ENCODE measurements at places on chromosomes 6 and 20.

GRCh38 chr20:56369179-56369578 is 10.4 kb downstream of the FAM210B start:
- DNase-seq, result peak; percentile 93

- DNase-seq, result no peak
These were observed 14.3 kb upstream of the PIM1 start for GRCh38 chr6:37155394-37156312.

- DNase-seq, result peak; percentile 61
These were observed 158.8 kb downstream of the FRK start for GRCh38 chr6:115901896-115902295.

- DNase-seq, result no peak
These were observed 36.0 kb downstream of the ATXN1 start for GRCh38 chr6:16725145-16725864.

- no peak for DNase-seq
These were observed 25.3 kb downstream of the SNX5 start for GRCh38 chr20:17943343-17943742.

DNA sequence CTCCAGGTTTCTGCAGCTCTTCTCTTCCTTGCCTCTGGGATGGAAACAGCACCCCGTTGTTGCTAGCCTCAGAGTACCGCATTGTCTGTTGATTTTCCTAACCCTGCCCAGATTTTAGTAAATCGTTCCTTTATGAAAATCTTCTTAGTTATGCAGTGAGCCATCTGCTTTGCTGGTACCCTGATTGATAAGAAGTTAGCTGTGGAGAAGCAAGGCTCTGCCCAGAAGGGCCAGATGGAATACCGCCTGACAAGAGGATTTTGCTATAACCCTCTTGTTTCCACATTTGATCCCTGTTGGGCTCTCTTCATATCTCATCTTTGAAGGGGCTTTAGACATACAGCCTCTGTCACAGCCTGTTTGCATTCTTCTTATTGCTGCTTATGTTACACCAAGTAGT is 229.0 kb downstream of the CDKAL1 start:
- peak; percentile 97 for DNase-seq

DNA sequence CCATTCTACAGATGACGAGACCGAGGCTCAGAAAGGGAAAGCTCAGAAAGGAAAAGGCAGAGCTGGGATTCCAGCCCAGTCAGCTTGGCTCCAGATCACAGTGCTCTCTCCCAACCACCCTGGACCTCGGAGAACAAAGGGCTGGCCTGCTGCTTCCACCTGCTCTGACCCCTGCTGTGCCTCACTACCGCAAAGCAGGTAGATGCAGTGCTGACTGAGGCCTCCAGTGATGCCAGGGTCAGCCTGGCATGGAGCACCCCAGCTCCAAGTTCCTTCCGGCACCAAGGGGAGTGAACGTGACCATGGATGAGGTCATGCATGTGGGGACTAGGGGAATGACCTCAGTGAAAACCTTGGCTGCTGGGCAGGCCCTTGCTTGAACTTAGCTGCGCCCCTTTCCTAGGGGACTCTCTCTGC is 20.7 kb upstream of the TLDC2 start:
- DNase-seq, result no peak

- peak; percentile 67 for DNase-seq
These were observed 7.6 kb upstream of the TMEM14A start for GRCh38 chr6:52663120-52663935.

DNA sequence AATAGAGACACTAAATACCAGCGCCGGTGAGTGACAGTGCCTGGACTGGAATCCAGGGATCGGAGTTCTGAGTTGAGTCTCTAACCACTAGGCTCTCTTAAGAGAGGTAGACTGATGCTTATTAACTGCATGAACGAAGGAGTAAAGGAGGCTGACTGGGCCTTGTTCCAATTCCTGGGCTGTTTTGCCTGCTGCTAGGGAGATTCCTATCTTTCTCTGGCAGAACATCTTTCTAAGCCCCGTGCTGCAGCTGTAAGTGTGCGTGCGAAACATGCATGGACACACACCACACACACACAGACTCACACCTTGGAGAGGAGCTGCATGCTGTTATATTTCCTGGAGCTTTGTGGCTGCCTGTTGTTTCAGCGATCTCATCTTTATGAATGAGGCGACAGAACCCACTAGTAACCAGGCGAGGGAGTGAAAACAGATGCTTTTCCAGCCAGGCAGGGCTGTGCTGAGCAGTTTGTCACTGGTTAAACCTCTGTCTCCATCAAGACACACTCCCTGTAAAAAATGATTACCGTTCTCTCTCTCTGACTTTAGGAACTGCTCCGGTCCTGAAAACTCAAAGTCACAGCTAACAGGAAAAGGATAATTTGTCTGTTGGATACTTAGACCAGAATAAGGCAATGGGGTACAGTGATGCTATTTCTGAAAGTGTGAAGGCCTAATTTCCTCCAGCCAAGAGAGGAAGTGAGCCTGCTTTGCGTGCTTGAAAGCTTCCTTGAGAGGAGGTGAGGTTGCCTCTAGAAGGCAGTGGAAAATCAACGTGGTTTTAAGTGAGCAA is 157.4 kb upstream of the ZNF217 start:
- DNase-seq, result no peak

DNA sequence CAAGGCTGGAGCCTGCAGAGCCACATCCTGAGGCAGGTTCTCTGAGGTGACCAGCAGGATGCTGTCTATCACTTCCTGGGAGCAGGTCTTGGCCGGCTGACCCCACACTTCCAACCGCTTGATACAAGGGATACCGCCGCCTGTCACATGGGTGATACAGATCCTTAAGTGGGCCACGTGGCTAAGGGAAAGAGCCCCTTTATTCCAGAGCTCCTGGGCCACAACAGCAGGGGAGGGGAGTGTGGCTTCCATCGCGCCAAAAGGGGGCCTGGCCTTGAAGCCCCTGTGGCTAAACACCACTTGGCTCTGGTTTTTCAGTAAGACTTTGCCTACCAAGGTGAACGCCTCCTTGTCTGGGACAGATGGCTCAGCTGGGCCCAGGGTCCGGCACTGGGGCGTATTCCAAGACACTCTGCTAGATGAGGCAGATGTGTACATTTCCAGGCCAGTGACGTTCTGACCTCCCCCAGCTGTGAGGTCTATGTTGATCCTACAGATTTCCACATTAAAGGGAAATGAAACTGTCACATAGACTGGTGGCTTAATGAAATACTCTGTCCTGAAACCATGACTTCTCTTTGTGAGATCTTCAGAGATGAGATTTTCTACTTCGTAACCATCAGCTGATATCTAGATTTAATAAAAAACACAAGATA is 37.6 kb upstream of the AVP start:
- no peak for DNase-seq

GRCh38 chr6:161918109-161918531 is 644.3 kb upstream of the AGPAT4 start:
- no peak for DNase-seq

DNA sequence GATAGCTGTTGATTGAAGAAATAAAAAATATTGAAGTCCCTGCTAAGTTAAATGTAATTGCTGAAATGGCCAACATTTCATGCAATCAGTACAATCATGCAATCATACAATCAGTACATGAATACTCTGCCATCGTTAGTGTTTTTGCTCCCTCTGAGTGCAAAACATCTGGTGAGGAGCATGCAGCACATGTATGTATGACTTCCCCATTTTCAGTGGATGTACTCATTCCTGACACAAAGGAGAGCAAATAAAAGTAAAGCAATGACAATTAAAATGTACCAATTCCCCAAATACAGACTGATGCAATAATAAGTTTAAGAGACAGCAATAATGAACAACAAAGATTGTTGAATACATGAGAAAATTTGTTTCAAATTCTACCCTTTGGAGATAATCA is 140.7 kb downstream of the PLCB1 start:
- DNase-seq, result no peak

DNA sequence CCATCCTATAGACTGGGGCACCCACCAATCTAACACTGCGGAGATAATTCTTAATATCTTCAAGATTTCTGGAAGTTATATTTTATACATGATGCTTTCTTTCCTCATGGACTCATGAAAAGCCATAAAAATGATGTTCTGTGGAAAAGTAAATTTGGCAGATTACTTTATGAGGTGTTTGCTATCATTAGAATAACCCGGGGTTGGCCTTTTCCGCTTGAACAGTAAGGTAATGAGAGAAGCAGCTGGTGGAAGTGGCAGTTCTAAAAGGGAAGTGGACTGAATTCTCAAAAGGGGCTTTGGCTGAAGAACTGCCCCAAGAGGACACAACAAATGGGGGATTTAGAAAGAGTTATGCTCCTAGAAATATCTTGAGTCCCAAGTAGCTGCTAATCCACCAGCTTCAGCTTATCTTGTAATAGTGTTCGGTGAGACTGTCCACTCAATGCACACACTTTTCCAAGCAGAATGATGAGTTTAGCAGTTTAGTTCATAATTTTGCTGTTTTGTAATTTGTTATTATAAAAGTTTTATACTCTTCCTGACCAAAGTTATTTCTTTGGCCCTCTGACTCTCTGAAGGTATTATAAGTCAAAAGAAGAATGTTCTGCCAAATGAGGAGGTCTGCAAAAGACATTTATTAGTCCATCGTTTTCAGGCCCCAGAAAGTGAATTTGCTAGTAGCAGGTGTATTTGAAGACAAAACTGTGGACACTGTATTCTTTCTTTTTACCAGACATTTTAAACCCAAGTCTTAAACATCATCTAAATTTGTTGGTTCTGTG is 2.9 kb downstream of the ISM1 start:
- no peak for DNase-seq

- DNase-seq, result no peak
These were observed 455.3 kb downstream of the HACE1 start for GRCh38 chr6:104404377-104404776.

- no peak for DNase-seq
These were observed 25.9 kb downstream of the KIZ start for GRCh38 chr20:21151791-21152190.

DNA sequence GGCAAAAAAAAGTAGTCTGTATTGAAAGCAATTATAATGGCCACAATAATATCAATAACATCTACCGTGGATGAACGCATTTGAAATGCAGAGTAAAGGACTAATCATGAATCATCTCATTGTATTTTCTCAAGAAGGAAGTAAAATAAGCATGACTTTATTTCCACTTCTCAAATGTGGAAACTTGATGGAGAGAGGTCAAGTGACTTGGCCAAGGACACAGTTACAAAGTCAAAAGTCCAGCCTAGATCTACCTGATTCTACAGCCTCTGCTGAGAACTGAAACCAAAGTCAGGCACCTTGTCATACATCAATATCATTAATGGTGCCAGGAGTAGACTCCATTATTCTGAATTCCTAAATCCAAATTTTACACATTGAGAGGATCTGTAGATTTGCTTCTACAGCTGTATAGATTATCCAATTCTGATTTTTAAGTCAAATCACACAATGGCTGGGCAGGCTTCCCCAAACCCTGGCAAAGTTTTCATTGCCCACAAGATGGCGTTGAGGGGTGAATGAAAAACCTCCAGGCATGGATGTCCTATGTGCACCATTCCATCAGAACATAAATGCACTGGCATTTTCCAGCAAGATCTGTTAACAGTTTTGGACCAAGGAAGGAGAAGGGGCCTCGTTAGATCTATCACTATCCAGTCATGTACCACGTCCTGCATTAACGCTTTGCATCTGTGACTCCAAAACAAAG is 423.1 kb downstream of the MAFB start:
- peak; percentile 29 for DNase-seq

GRCh38 chr20:50680105-50680960 is 11.0 kb downstream of the RIPOR3 start:
- DNase-seq, result no peak

GRCh38 chr6:39260953-39261352 is 31.7 kb upstream of the KCNK5 start:
- DNase-seq, result no peak

GRCh38 chr6:155452576-155452975 is 3.1 kb downstream of the NOX3 start:
- DNase-seq, result no peak

DNA sequence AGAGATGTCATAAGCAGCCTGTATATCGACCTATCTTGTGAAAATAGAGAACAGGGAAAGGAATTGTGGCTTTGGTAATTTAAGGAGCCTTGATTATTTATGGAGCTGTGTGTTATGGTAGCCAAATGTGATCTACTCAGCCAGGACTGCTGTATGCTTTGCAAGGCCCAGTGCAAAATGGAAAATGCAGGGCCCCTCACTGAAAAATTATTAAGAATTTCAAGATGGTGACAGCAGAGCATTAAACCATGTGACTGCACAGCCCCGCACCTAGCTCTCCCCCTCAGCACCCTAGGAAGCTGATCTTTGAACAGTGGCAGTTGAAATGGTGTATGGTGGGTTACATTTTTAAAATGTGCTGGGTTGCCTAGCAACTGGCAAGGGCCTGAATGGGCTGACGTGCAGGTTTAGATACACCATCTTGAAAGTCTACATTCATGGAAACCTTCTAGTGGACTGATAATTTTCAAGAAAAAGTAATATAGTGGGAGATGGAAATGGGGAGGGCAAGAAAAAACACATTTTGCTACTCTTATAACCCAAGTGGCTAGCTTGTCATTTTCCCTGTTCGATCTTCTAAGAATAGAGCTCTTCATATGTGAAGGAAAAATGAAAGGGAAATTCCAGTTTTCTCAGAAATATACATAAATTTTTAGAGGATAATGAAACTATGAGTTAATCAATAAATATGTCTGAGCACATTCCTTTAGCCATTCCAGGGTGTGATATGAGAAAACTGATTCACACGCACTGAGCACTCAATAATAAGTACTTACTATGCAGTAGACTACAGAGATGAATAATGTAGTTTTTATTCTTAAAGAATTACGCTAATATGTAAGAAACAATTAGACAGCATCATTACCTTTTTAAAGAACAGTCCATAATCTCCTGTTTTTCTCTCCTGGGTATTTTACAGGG is 208.0 kb downstream of the ARHGAP18 start:
- no peak for DNase-seq

- no peak for DNase-seq
These were observed 94.1 kb downstream of the MAN1A1 start for GRCh38 chr6:119255492-119255891.

DNA sequence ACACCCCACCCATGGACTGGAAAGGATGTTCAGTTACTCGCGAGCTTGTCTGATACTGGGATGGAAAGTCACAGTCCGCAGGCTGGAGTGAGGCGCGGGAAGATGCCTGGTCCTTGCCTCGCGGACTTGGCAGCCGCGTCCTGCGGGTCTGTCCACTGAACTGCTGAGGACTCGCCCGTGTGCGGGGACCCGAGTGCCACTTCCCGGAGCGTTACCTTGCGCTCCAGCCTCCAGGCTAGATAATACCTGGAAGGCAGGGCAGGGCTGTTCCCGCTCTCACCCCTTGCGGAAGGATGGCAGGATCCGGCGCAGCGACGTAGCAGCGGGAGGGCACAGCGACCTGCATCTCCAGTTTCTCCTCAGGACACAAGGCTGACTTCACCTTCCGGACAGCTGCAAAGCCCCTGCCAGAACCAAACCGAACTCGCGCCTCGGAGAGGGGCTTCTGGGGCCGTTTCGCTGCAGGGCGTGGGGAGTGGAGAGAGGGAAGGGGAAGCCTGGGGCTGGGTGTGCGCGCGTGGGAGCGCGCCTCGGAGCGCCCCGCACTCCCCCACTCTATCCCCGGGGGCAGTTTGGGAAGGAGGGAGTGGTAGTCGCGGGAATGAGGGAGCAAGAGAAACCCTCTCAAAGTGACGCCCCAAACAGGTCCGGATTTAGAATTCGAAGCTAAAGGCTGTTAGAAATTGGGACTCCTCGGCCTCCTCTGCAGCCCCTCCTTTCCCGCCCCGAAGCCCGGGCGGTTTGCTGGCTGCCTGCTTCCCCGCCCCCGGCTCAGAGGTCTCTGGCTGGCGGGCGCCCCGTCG is at the start of gene KCNQ5:
Gene KCNQ5, plus strand, starts transcription at position 774 of the 803 bp plus-strand sequence.
- peak; percentile 35 for DNase-seq

GRCh38 chr6:167455371-167455770 is 130.5 kb downstream of the TTLL2 start:
- no peak for DNase-seq

All from NCI-H524 (cell line).